ENCODE measurements at places on chromosomes 3 and 15.

- no peak for DNase-seq
Observed at GRCh38 chr3:190307164-190307545, 15.1 kb downstream of the CLDN1 start.

- DNase-seq, result no peak
Observed at GRCh38 chr15:85518979-85519761, 138.8 kb downstream of the AKAP13 start.

GRCh38 chr3:123783050-123783689 lies 101.0 kb downstream of the MYLK start:
- DNase-seq, result no peak

- DNase-seq, result no peak
Observed at GRCh38 chr15:78040653-78041244, 36.8 kb downstream of the TBC1D2B start.

- DNase-seq, result no peak
Observed at GRCh38 chr3:190605385-190605784, 91.5 kb downstream of the IL1RAP start.

Measured in activated T-helper 1 cell treated with anti-CD3 and anti-CD28 coated beads, Interleukin-12 subunit alpha, Interleukin-12 subunit beta, Interleukin-2, Interleukin-4 antibody, amounts not matched to agents 30 ng/mL and 10 ng/mL and 1 ng/mL, durations not matched to agents 14 hours and 24 hours and 36 hours (primary cell).